ENCODE measurements at places on chromosomes 2 and 18. TPM values are rescaled to one million over a fixed set of nuclear protein-coding genes. Genes with fewer than 3 reads are reported as not detected.
A peak's percentile ranks its signal among the peaks of the same experiment; 100 is the strongest.

DNA sequence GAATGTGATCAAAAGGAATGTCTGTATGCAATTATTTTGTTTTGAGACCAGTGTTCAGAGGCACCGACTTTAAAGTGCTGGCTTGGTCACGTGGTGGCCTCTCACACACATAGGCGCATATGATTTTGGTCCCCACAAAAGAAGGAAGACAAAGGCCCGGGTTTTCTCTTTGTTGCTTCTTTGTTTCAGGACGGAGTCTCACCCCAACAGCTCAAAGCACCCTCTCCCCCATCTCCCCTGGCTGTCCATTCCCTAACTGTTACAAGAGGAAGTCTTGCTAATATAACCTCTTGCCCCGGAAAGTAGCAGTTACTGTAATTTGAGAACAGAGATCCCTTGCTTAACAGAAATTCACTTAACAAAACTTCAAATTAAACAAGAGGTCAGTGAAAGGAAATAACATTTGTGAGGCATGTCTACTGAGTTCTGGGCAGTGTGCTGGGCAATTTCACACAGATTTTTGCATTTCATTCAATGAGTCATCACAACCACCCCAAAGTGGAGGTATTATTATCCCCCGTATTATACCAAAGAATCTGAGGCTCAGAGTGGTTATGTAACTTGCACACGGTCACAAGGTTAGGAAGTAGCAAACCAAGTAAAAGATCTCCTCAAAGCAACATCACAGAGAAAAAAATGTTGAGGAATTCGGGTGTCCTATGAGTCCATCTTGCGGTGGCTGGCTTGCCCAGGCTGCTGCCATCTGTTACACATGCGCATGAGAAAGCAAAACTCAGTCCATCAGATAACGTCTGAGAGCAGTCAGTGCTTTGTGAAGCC lies 75.8 kb downstream of the SDC1 start:
- no peak for DNase-seq

DNA sequence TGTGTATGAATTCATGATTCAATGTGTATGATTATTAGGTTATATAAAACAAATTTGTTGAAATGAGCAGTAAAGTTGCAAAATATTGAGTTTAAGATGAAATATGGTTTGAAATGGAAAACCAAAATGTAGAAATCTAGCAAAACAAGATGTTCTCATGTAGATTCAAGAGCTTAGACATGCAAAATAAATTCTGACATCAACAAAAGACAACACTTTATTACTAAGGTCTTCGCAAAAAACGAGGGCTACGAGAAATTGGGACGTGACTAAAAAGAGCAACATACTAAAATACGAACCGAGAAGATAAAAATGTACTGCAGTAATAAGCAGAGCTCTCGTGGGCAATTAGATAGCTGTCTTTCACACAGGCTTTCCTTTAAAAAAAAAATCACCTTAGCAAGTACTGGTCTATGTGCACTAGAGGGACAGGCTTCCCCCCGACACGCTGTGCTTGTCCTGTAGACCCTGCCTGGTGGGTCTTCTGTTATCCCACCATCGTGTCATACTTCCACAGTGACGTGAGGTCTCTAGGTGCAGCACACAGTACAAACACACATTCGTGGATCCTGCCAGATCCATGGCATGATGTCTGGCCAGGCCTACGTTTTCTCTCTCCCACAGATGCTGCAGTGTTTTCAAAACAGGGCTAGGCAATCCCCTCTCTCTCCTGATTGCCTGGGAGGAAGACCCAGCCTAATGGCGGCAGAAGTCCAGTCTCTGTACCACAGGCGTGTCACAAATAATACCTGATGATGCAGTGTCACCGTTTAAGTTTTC lies 240.8 kb downstream of the TCF4 start:
- no peak for DNase-seq

GRCh38 chr2:171406044-171406443 lies 27.7 kb downstream of the METTL8 start:
- peak; percentile 35 for DNase-seq

DNA sequence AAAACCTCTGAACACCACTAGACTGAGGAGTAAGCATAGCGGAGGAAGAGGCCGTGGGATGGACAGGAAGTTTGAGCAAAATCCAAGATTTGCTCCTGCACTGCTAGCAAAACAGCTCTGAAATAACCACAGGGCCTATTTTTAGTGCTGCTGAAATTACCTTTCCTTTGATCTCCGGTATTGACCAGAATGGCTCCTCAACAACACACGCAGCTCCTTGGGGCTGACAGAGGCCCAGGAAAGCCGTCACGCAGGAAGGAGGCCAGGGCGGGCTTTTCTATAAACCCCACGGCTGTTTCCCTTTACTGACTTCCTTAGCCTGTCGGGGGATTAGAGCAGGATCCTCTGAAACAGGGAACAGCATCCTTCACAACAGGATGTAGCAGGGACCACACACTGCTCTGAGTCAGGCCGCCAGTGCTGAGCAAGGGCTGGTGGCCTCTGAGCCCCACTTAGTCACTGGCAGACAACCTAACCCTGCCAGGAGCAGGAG lies 80.8 kb upstream of the LCLAT1 start:
- DNase-seq = no peak

GRCh38 chr2:84858937-84859336 lies 21.9 kb downstream of the TRABD2A start:
- no peak for DNase-seq

RFX8 gene
- not detected for polyA plus RNA-seq

DTNA gene
- polyA plus RNA-seq = not detected

MEMO1 gene
- 48.1 TPM for polyA plus RNA-seq

All from naive B cell (primary cell).